ENCODE measurements at places on chromosomes 16 and 17. TPM values are rescaled to one million over a fixed set of nuclear protein-coding genes. Genes with fewer than 3 reads are reported as not detected.

The NPIPB8 gene
- 2.0 TPM for total RNA-seq

The NPIPB9 gene
- total RNA-seq, result 9.3 TPM

The ACE gene
- 8.0 TPM for total RNA-seq

The KRT17 gene
- total RNA-seq, result 33.5 TPM

The RNF222 gene
- not detected for total RNA-seq

The ASPHD1 gene
- total RNA-seq, result 0.16 TPM

The EFCAB5 gene
- total RNA-seq, result 0.90 TPM

The MYOCD gene
- 59.5 TPM for total RNA-seq

The CCL7 gene
- not detected for total RNA-seq

The TBX6 gene
- 0.79 TPM for total RNA-seq

The IGFBP4 gene
- 111 TPM for total RNA-seq

The CTRB1 gene
- total RNA-seq, result not detected

The RND2 gene
- total RNA-seq, result 1.6 TPM

The C1QTNF1 gene
- total RNA-seq, result 5.2 TPM

The TBC1D3K gene
- not detected for total RNA-seq

The HOXB9 gene
- total RNA-seq, result 0.85 TPM

The BAIAP3 gene
- total RNA-seq, result 0.63 TPM

The METTL2A gene
- total RNA-seq, result 24.3 TPM

The MILR1 gene
- 5.7 TPM for total RNA-seq

The UBN1 gene
- total RNA-seq, result 14.1 TPM

The METTL26 gene
- total RNA-seq, result 26.7 TPM

The FBXW10 gene
- not detected for total RNA-seq

The SYT17 gene
- total RNA-seq, result 6.5 TPM

The C1QTNF8 gene
- not detected for total RNA-seq

The RNF213 gene
- 81.5 TPM for total RNA-seq

The MYH3 gene
- 227 TPM for total RNA-seq

The TAC4 gene
- 0.63 TPM for total RNA-seq

The ZNF18 gene
- total RNA-seq, result 15.8 TPM

The KRTAP2-3 gene
- not detected for total RNA-seq

The SPATA33 gene
- 3.3 TPM for total RNA-seq

The MYH2 gene
- total RNA-seq, result 1.7 TPM

The KRTAP1-5 gene
- total RNA-seq, result not detected

The SYNGR3 gene
- 2.0 TPM for total RNA-seq

The USB1 gene
- total RNA-seq, result 7.6 TPM

The RUNDC3A gene
- total RNA-seq, result 2.0 TPM

The DPEP1 gene
- total RNA-seq, result 0.58 TPM

The DRC7 gene
- not detected for total RNA-seq

The CACNA1G gene
- 6.6 TPM for total RNA-seq

The CDH8 gene
- 8.9 TPM for total RNA-seq

The TEKT3 gene
- 1.1 TPM for total RNA-seq

The MEFV gene
- total RNA-seq, result 0.58 TPM

The COPRS gene
- 34.7 TPM for total RNA-seq

The MT4 gene
- total RNA-seq, result not detected

The FSCN2 gene
- 0.69 TPM for total RNA-seq

The MGAT5B gene
- total RNA-seq, result 0.63 TPM

The DNAH9 gene
- 0.79 TPM for total RNA-seq

The PPP1R27 gene
- total RNA-seq, result not detected

The PDILT gene
- total RNA-seq, result not detected

The CDRT15 gene
- not detected for total RNA-seq

The ALOX15 gene
- 2.6 TPM for total RNA-seq

The CBX1 gene
- total RNA-seq, result 53.3 TPM

The FBXL19 gene
- total RNA-seq, result 9.6 TPM

The MAP2K3 gene
- 8.3 TPM for total RNA-seq
